ENCODE measurements at places on chromosomes 2 and 18.

DNA sequence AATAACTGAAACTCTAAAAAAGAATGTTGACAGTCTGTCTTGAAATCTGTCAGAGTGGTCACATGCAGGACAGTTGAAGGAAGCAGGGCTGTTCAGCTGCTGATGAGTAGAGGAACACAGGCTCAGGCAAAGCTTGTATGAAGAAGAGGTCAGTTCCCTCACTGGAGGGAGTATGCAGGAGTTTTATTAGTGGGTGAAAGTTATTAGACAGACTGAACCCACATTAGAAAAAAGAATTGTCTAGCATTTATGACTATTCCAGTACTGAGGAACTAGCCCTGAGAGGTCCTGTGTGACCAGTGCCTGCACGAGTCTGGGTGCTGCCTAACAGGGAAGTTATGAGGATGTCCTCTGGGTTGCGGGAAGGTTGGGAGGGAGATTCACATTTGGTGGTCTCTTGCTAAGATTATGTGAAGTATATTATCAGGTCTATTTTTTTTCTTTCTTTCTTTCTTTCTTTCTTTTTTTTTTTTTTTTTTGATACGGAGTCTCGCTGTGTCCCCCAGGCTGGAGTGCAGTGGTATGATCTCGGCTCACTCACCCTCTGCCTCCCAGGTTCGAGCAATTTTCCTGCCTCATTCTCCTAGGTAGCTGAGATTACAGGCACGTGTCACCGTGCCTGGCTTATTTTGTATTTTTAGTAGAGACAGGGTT, 9.6 kb downstream of the TET3 start:
- DNase-seq, result no peak

GRCh38 chr2:127820080-127820668, 9.2 kb upstream of the WDR33 start:
- no peak for DNase-seq

DNA sequence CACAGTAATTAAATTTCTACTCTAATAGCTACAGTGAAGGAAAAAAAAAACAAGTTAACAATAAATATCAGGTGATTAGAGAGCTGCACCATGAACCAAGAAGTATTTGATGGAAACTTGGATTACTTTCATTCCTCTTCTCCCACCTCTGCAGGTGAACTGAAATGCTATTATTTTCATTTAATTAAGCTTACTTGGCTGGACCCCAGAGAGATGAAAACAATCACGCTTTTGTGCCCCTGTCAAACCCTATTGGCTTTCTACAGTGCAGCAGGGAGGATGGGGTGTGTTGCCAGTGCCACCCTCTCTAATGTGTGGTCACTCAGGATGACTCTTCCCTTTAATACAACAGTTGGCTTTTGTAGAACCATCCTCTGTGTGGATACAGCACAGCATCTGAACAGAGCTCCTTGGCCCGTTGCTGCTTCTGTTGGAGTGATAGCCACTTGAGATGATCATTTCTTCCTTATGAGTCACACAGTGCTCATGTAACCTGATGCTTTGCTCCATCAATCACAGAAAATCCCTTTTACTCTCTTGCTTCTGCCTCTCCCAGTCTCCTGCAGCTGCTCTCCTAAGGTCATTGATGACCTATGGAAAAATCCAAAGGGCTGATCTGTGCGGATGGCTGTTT, 5.5 kb upstream of the ARL4C start:
- peak; percentile 38 for DNase-seq

DNA sequence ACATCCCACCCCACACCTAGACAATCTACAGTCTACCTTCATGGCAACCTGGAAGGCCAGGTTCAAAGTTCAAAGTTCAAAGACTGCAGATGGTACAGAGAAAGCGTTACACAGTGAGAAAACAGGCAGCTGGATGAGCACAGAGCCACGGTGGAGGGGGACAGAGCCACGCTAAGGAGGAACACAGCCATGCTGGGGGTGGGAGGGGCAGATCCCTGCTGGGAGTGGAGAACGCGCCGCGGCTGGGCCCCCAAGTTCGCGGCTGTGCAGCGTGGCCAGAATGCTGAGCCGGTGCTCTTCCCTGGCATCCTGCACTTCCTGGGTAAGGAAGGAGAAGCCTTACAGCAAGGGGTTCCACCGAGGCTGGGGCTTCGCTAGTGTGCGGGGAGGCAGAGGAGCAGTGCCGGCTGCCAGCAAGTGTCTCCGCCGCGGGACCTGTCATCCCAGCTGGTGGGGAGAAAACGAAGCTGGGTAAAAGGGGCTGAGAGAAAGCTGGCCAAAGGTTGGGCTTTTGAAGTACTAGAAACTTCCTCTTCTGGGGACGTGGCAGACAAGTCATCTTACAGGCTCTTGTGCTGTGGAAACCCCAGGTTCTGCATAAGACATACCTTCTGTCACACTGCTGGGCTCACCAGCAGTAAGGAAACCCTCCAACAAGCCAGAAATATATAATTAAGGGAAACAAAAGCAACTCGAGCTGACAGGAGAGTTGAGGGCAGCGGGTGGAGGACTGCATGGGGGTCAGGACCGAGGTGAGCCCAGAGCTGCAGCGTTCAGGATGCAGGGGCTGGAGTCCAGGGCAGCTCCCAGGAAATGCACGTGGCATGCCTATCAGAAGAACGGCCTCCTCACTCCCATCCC, 115.5 kb downstream of the HDAC4 start:
- DNase-seq, result no peak

DNA sequence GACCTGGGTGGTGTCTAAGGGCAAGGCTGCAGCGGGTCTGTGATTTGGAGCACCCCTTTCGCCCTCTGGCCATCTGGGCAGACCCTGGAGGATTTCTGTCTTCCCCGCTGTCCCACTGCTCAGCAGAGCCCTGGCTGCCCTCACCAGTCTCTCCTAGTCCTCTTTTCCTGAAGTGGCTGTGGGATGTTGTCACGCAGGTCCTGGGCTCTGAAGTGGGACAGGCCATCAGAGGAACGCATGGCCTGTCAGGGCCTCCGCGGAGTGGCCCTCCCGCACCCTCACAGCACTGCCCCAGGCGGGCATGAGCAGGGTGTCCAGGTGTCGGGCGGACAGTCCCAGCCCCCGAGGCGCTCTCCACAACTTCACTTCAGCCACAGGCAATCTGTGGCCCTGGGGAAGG, 1.1 kb upstream of the TMEM185B start:
- DNase-seq, result no peak
